HS-27A (cell line): ENCODE measurements at places on chromosomes 3 and 15.

- DNase-seq: no peak
Observed at GRCh38 chr3:189967254-189967865, 153.3 kb downstream of the P3H2 start.

GRCh38 chr15:39801641-39802309 lies 19.1 kb upstream of the FSIP1 start:
- no peak for DNase-seq

- no peak for DNase-seq
Observed at GRCh38 chr3:183244981-183245476, 8.0 kb upstream of the B3GNT5 start.

- DNase-seq: no peak
Observed at GRCh38 chr15:81853150-81853748, 192.6 kb downstream of the MEX3B start.

GRCh38 chr3:44999782-45000181 lies 23.7 kb downstream of the EXOSC7 start:
- no peak for DNase-seq

GRCh38 chr3:21356402-21356801 lies 394.6 kb downstream of the ZNF385D start:
- DNase-seq: no peak

DNA sequence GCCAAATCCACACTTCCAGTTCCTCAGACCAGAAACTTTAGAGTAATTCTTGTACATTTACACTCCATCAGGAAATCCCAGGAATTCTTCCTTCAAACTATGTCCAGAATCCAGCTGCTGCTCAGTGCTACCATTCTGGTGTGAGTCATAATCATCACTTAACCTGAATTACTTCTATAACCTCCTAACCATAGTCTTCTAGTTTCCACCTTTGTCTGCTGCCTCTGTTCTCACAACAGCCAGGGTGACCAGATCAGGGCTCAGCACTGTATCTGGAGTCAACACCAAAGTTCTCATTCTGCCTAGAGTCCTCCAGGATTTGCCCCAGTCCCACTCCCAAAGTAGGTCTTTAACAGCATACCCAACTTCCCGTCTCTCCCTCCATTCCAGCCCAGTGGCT lies 3.4 kb downstream of the CLDND1 start:
- DNase-seq: no peak

GRCh38 chr15:100651253-100651652 lies 48.9 kb downstream of the ASB7 start:
- DNase-seq: no peak

DNA sequence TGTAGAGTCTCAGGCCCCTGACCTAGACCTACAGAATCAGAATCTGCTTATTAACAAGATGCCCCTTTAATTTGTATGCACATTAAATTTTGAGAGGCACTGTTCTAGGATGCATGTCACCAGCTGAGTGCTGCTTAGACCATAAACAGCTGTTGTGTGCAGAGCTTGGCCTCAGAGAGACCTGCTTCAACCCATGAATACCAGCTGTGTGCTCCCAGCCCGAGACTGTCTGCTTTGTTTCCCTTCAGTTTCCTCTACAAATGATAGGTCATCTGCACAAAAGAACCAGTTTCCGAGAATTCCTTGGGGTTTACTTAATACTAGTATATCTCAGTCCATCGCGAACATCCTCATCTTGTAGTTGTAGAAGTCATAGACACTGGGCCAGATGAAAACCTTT lies 158.5 kb upstream of the PFN2 start:
- no peak for DNase-seq

DNA sequence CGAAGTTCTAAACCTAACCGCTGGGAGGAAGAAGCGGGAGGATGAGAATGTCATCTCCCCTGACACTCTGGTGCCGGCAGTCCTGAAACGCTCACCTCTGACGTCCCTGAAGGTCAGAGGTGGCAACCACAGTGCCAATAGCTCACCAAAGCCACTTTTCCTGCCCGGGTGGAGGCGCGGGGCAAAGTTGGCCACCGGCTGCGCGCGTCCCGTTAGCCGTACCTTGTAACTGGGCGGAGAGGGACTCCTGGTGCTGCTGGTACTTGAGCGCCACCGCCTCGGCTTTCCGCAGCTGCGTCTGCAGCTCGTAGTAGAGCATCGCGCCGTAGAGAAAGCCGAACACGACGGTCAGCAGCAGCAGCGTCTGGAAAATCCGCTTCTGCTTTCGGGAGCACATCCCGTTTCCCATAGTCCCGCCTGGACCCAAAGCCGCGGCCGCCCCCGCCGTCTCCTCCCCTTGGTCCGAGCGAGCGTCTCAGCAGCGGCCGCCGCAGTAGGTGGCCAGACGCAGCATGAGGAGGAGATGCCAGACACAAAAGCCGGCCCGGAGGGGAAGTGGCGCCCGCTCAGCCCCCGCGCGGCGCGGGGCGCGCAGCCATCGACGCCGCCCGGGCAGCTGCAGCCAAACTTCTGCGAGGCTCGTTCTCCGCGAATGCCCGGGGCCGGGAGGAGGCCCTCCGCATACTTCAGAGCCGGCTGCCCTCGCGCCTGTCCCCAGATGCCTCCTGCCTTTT lies 680 bp downstream of the GOLIM4 start:
- DNase-seq: peak; percentile 54

DNA sequence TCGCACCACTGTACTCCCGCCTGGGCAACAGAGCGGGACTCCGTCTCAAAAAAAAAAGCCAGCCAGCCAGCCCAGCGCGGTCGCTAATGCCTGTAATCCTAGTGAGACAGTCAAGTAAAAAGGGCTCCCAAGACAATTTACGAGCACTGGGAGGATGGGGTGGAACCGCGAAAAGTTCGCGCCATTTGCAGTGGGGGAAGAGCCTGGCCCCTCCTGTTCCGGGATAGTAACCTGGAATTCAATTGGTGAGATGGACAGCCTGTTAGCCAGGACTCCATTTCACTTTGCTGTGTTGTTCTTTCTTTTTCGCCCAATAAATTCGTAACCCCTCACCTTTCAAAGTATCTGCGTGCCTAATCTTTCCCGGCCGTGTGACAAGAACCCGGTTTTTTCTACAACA lies 19.5 kb downstream of the SLC4A7 start:
- DNase-seq: no peak

GRCh38 chr3:89474333-89475130 lies 367.1 kb downstream of the EPHA3 start:
- no peak for DNase-seq

GRCh38 chr15:66838671-66839239 lies 136.7 kb downstream of the SMAD6 start:
- DNase-seq: no peak

DNA sequence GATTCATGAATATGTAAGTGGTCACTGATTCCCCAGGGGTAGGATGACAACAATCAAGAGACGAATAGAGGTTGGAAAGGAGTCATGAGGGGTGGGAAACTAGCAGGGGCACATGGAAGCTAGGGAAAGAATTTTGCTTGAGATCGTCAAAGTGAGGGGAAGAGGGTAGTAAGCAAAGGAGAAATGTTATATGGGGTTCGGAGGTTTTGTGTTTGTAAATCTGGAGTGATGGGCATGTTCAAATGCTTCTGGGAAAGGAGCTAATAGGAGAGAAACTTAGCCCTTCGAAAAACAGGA lies 7.9 kb downstream of the RPL14 start:
- no peak for DNase-seq

DNA sequence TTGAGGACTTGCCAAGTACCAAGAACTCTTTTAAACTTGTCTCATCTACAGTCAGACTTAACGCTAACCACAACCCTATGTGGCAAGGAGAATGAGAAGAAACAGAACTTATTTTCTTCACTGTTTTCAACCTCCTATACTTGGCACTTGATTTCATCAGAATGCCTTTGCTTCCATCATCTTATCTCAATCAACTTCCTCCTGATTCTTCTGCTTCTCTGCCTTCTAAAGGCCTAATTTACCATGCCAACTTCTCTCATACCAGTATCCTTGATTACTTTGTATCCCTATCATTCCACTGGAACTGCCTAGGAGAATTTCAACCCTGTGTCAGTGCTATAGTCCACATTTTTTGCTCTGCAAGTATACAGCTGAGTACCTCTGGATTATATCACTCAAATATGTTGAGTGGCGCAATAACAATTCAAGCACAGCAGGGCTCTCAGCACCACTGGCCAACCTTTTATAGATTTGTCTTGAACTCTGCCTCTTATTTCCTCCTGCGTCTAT lies 413.6 kb downstream of the ROBO1 start:
- DNase-seq: no peak

DNA sequence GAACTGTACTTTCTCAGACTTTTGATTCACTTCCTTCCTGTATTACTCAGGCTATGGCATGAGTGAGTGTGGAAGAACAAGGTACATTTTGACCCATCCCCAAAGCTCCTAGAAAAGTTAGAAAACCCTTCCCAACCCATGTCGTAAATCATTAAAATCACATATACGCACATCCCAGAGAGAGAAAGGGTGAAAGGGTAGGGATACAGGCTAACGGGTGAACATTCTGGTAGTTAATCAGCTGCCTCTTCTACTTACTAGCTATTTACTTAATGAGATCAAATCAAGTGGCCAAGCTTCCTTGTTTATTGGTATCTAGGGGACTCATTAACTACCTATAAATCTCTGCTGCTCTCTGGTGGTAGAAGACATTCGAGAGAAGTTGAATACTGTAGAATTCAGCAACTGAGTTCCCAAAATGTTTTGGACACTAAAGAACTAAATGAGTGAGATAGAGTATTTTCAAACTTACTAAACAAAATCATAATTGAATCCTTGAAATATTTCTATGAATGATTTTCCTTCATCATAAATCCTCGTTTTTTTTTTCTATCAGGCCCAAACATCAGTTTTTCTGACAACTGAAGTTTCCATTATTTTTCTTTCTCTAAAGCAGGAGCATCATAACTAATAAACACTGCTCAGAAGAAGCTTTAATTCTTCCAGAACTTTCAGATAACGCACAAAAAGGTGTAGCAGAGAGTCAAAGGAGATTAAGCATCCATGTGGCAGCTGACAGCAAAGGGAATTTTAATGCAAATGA lies 124.2 kb downstream of the IMPG2 start:
- no peak for DNase-seq
